Amniotic stem cell (primary cell): ENCODE measurements at places on chromosomes 16 and 17.
A peak's percentile ranks its signal among the peaks of the same experiment; 100 is the strongest.

- no peak for DNase-seq
These were observed 606 bp downstream of the THAP11 start for GRCh38 chr16:67842509-67843342.

- no peak for DNase-seq
These were observed 31.1 kb downstream of the HEATR6 start for GRCh38 chr17:60047590-60047989.

- DNase-seq: no peak
These were observed at the start of gene SLC52A1 for GRCh38 chr17:5035315-5035714. Gene SLC52A1 (minus strand): TSS chr17:5035426. CDS start chr17:5034606, 820 bp downstream.

DNA sequence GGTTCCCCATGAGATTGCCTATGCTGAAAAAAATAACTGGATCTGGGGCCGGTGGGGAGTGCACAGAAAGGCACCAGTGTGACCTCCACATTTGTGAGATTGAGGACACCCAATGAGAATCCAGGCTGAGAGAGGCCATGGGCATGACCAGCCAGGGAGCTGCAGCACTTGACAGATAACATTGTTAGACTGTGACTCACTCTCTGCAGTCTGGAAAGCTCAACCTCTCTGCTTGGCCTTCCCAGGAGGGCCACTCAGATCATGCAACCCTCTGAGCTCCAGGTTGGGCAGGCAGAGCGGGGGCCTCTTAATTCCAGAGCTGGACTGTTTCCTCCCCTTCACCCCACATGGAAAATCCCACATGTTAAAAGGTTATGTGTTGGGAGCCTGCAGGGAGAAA lies 30.1 kb downstream of the FZD2 start:
- peak; percentile 66 for DNase-seq

DNA sequence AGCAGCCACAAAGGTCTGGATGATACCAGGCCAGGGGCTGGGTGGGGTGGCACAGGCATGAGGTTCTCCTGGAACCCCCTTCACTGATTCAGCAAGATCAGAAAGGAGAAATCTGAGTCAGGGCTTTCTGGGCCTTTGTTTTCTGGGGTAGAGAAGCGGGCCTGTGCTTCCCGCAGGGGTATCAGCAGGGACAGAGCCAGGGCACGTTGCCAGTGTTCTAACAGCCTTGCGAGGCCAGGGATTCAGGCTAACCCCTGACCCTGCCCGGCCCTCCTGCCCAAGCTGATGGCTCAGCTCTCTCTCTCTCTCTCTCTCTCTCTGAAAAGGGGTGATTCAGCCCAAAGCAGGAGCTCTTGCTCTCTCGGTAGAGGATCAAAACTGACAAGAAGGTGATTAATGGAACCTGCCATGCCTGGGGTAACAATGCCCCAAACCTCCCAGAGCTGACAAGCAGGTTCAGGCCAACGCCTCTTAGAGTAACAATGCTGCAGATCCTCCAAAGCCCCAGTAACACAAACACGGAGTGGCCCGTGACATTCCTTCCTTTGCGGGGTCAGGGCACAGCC lies 2.0 kb upstream of the KRT13 start:
- no peak for DNase-seq

DNA sequence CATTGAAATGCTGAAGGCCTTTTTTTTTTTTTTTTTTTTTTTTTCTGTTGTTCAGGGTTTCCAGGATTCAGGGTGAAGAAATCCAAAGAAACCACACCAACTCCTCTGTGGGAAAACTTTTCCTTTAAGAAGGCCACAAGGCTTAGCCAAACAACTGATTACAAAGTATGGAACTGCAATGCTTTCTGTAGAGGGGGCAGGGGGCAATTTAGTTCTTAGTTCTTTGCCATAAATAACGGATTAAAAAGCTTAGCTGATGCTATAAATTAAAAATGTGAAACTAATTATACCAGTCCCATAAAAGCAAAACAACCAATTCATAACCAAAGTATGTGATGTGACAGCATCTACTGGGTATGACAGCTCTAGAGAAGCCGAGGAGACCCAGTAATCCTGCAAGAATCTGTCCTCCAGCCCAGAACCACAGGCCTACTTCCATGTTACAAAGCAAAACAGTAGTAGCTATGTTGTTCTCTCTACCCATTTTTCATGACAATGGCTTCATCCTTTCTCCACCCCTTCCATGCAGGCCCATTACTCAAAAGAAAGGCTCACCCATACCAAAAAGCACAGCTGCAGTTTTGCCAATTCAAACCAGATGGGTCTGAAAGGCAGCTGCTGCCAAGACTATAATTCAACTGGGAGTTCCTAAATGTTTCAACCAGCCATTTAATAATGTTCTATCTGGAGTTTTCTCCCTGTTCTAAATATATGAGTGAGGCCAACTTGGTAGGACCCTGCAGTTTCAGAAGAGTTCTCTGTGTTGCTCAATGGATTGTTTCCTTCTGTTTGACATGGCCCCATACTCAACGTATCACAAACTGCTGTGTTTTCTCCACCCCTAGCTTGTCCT lies 167.1 kb upstream of the ZFHX3 start:
- DNase-seq: peak; percentile 75

DNA sequence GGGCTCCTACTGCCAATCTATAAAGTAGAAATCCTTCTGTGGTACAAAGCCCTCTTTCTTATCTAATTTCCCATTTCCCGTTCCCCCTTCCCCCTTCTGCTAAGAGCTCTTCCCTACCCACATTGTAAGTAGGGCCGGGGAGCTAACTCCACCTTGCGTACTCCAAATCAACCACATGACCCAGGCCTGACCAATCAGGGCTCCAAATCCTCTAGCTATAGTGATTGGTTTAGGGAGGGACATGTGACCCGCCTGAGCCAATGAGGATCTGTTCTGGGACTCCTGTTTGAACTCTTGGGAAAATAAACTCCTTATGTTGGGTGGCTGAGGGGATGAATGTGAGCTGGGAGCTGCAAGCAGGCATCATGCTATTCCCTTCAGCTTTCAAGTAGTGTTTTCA lies 40.9 kb upstream of the MEOX1 start:
- DNase-seq: no peak

DNA sequence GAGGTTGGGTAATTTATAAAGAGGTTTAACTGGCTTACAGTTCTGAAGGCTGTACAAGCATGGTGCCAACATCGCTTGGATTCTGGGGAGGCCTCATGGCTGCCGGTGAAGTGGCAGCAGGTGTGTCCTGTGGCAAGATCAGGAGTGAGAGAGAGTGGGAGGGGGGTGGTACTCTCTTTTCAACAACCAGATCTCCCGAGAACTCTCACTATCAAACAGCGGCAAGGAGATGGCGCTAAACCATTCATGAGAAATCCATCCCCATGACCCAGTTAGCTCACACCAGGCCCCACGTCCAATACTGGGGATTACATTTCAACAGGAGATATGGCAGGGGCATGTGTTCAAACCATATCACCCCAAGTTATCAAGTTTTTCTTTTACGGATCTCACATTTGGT lies 44.0 kb upstream of the CBX4 start:
- no peak for DNase-seq

DNA sequence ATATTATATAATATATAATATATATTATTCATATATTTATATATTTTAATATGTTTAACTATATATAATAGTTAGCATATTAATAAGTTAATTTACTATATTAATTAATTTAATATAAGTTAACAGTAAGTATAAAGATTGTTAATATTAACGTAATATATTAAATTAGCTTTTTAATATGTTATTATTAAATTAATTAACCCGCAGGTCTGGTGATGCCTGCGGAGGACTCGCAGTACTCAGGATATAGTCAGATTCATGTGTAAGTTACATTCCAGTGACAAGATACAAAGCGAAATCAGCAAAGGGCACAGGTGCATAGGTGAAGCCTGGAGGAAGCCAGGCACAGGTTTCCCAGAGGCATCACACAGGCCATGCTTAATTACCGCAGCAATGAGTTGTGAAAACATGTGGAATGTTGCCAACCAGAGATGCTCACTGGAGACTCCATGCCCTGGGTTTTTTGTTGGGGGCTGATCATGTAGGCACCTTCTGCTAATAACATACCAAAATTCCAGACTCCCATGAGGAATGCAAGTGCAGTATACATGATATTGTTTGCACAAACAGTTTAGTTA lies 130.4 kb upstream of the MPHOSPH6 start:
- DNase-seq: no peak

DNA sequence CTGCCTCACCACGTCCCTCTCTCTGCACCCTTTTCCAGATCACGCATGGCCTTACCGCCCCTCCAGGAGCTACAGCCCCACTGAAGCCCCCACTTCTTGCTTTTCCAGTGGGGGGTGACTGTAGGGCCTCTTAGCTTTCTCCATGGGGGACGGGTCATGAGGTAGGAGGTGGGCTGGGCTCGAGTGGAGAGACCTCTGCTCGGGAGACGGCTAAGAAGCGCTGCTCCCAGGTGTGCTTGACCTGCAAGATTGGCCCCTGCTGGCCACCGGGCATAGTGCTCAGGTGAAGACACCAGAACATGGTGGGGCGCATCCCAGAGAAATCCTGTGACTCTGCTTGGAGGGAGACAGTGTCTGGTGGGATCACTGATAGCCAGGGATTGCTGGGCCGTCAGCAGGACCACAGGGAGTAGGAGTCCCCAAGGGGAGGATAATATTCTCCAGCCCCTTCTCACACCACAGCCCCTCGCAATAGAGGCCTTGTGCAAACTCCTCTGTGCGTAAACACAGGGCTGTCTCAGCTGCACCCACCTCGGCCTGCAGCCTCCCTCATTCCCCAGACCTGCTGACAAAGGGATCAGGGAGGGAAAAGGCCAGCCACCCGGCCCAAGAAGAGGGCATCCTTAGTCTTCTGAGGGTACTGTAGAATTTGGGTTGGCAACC lies 8.9 kb upstream of the GALK1 start:
- no peak for DNase-seq

- DNase-seq: no peak
These were observed 12.0 kb downstream of the EEF2K start for GRCh38 chr16:22217890-22218730.

DNA sequence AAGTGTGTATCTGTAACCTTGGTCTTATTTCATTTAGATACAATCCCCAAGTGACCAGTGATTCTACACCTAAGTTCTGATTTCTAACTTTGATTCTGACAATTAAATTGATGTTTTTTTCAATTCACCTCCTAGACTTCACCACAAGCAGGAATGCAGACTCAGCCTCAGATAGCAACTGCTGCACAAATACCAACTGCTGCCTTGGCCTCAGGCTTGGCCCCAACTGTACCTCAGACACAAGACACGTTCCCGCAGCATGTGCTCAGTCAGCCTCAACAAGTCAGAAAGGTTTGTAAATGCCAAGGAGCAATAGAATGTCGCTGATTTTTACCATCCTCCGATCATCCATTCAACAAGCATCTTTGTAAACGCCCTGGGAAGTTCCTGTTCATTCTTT lies 177.7 kb downstream of the MRTFB start:
- DNase-seq: no peak
